ENCODE measurements at places on chromosomes 1 and 21.

GRCh38 chr1:225896937-225897549, 8.1 kb upstream of the LEFTY1 start:
- H3K27me3 ChIP-seq = peaks cover 21% of the 10 kb centered on the region
- H3K4me3 ChIP-seq = peak overlapping the region; percentile 12
- H3K27ac ChIP-seq = peak overlapping the region; percentile 64

- no peak overlapping the region for H3K27ac ChIP-seq
- no peaks in the 10 kb centered on the region for H3K4me1 ChIP-seq
- H3K36me3 ChIP-seq = no peaks in the 10 kb centered on the region
- H3K4me3 ChIP-seq = no peak overlapping the region
- no peak for DNase-seq
These were observed 19.6 kb upstream of the ACTRT2 start for GRCh38 chr1:3001471-3002348.

GRCh38 chr1:219083631-219084030, 90.0 kb upstream of the LYPLAL1 start:
- no peak overlapping the region for H3K4me3 ChIP-seq
- no peak for DNase-seq
- no peaks in the 10 kb centered on the region for H3K4me1 ChIP-seq
- no peaks in the 10 kb centered on the region for H3K27me3 ChIP-seq

DNA sequence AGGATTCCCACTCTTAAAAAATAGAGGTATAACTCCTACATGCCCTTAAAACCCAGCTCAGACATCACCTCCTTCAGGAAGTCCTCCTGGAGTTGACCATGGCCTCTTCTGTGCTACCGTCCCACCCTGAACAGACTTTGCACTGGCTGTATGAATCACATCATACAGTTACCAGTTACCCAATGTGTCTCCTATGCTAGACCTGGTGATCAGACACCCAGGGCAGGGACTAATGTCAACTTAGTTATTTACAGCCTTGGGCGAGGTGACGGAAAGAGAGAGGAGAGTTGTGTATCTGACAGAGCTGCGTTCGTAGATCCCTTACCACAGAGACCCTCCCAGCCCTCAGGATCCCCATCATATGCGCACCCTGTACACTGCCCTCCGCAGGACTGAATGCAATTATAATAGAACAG, 72.7 kb downstream of the SLC66A1 start:
- H3K27me3 ChIP-seq = no peaks in the 10 kb centered on the region
- no peak for DNase-seq
- H3K27ac ChIP-seq = no peak overlapping the region
- H3K4me3 ChIP-seq = no peak overlapping the region

GRCh38 chr1:159916242-159917051, 8.9 kb downstream of the TAGLN2 start:
- peaks cover 70% of the 10 kb centered on the region for H3K36me3 ChIP-seq
- H3K27ac ChIP-seq = no peak overlapping the region

DNA sequence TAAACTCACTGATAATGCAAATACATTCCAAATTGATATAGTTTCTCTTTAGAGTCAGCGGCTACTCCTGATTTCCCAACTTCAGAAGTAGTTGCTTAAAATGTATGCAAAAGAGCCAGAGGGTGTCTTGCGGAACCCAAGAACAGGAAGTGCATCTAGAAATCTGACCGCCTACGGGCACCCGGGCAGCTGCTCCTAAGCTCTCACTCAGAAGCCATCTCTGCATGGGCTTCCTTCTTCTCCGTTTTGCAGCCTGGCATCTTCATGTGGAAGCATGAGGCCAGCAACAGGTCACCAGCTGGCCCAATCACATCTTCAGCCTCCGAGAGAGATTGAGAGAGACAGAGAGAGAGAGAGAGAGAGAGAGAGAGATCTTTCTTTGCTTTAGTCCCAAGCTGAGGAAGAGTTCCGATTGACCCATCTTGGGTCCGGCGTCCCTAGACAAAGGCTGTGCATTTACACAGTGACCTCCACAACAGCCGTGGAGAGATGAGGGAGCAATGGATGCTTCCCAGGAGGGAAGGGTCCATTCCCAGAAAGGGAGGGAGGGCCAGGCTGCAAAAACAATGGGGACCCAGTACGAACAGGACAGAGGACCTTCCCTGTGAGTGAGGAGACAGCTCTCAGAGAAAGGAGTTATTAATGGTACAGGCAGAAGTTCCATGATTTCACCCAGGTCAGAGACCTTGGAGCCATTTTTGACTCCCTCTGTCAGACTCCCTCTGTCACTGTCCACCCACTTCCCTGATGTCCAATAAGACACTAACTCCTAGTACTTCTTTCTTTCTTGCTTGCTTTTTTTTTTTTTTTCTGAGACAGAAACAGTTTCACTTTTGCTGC, 28.2 kb upstream of the SLC30A1 start:
- H3K27ac ChIP-seq = peak overlapping the region; percentile 56
- H3K4me1 ChIP-seq = peaks cover 20% of the 10 kb centered on the region
- H3K4me3 ChIP-seq = peak overlapping the region; percentile 67
- peaks cover 2% of the 10 kb centered on the region for H3K27me3 ChIP-seq
- peak; percentile 31 for DNase-seq

- H3K36me3 ChIP-seq = no peaks in the 10 kb centered on the region
- peaks cover 24% of the 10 kb centered on the region for H3K27me3 ChIP-seq
- H3K27ac ChIP-seq = no peak overlapping the region
These were observed 117.2 kb downstream of the FASLG start for GRCh38 chr1:172776071-172776470.

- H3K4me1 ChIP-seq = no peaks in the 10 kb centered on the region
- H3K27ac ChIP-seq = no peak overlapping the region
- no peak for DNase-seq
These were observed 253.3 kb downstream of the KAZN start for GRCh38 chr1:14851760-14852159.
